ENCODE measurements at places on chromosomes 7 and 10. TPM values are rescaled to one million over a fixed set of nuclear protein-coding genes. Genes with fewer than 3 reads are reported as not detected.

Gene PPP1R17
- total RNA-seq: not detected

Gene PIP
- not detected for total RNA-seq

Gene GNG11
- 33.0 TPM for total RNA-seq

Gene TRIM74
- 1.7 TPM for total RNA-seq

Gene SPDYE8
- not detected for total RNA-seq

Gene OR2A1
- total RNA-seq: not detected

Gene GRM3
- total RNA-seq: 2.1 TPM

Gene CALHM1
- total RNA-seq: not detected

Gene PTPN20
- 3.5 TPM for total RNA-seq

Gene MRPS16
- total RNA-seq: 6.8 TPM

Gene WEE2
- 0.07 TPM for total RNA-seq

Gene SLC16A9
- 63.0 TPM for total RNA-seq

Gene SLC16A12
- total RNA-seq: 7.4 TPM

Gene ELOVL3
- 0.51 TPM for total RNA-seq

Gene EBLN1
- not detected for total RNA-seq

GRCh38 chr7:101390901-101391301 is 28.2 kb downstream of the COL26A1 start:
- no peak overlapping the region for H3K27ac ChIP-seq
- H3K4me1 ChIP-seq: no peaks in the 10 kb centered on the region
- no peak for DNase-seq
- no peaks in the 10 kb centered on the region for H3K36me3 ChIP-seq
- no peak overlapping the region for H3K4me3 ChIP-seq

- H3K27me3 ChIP-seq: no peaks in the 10 kb centered on the region
- no peak overlapping the region for H3K27ac ChIP-seq
- no peak for DNase-seq
- no peaks in the 10 kb centered on the region for H3K36me3 ChIP-seq
Observed at GRCh38 chr7:139294241-139294640, 46.9 kb upstream of the FMC1 start.

DNA sequence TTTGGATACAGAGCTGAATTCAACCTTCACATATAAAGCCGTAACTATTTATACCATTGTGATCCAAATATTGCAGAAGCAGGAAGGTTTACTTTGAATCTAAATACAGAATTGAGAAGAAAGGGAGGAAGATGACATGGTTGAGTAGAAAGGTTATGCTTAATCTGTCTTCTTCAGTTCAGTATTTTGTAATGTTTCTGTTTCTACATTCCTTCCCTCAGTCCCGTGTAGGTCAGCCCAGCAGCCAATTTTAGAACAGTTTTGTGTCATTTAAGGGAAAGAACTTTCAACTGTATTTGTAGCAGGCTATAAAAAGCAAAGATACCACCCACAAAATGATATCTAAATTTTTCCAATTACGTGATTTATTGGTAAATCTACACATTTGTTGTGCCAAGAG is 97.4 kb downstream of the CPED1 start:
- peak overlapping the region; percentile 46 for H3K27ac ChIP-seq
- H3K27me3 ChIP-seq: no peaks in the 10 kb centered on the region
- H3K4me3 ChIP-seq: no peak overlapping the region
- DNase-seq: no peak
- H3K36me3 ChIP-seq: no peaks in the 10 kb centered on the region
- peaks cover 10% of the 10 kb centered on the region for H3K4me1 ChIP-seq

GRCh38 chr10:62433181-62433692 is 59.1 kb downstream of the ZNF365 start:
- no peaks in the 10 kb centered on the region for H3K4me1 ChIP-seq
- peak overlapping the region; percentile 64 for H3K27ac ChIP-seq
- DNase-seq: peak; percentile 81

DNA sequence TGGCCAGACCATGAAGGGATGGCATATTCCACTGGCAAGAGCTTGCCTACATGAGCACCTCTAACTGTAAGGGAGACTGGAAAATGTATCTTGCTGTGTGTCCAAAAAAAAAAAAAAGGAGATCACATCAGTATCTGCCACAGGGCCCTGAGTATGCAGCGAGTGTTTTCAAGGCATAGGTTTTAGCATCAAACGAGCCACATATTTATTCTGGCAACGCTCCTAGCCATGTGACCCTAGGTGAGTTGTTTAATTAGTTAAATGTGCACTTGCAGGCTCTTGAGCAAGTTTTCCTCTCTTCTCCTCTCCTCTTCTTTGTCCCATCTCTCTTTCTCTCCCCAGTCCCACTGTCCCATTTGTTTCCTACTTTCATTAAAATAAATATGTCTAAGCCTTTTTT is 428.7 kb upstream of the AKR1E2 start:
- no peaks in the 10 kb centered on the region for H3K36me3 ChIP-seq
- H3K4me1 ChIP-seq: no peaks in the 10 kb centered on the region
- no peak overlapping the region for H3K4me3 ChIP-seq
- no peak for DNase-seq

GRCh38 chr10:92420546-92421275 is 129.7 kb downstream of the MARCHF5 start:
- no peak for DNase-seq
- no peaks in the 10 kb centered on the region for H3K36me3 ChIP-seq
- no peaks in the 10 kb centered on the region for H3K4me1 ChIP-seq
- no peak overlapping the region for H3K27ac ChIP-seq

GRCh38 chr10:106826716-106827115 is 337.8 kb downstream of the SORCS1 start:
- no peaks in the 10 kb centered on the region for H3K4me1 ChIP-seq
- DNase-seq: no peak
- no peak overlapping the region for H3K4me3 ChIP-seq
- no peaks in the 10 kb centered on the region for H3K27me3 ChIP-seq
- no peak overlapping the region for H3K27ac ChIP-seq

GRCh38 chr7:47100817-47101435 is 481.0 kb downstream of the TNS3 start:
- no peaks in the 10 kb centered on the region for H3K36me3 ChIP-seq
- H3K27ac ChIP-seq: no peak overlapping the region
- no peak overlapping the region for H3K4me3 ChIP-seq

GRCh38 chr10:60718886-60719285 is 59.4 kb upstream of the CDK1 start:
- no peaks in the 10 kb centered on the region for H3K4me1 ChIP-seq
- no peaks in the 10 kb centered on the region for H3K27me3 ChIP-seq
- no peak for DNase-seq
- no peaks in the 10 kb centered on the region for H3K36me3 ChIP-seq
- H3K4me3 ChIP-seq: no peak overlapping the region

DNA sequence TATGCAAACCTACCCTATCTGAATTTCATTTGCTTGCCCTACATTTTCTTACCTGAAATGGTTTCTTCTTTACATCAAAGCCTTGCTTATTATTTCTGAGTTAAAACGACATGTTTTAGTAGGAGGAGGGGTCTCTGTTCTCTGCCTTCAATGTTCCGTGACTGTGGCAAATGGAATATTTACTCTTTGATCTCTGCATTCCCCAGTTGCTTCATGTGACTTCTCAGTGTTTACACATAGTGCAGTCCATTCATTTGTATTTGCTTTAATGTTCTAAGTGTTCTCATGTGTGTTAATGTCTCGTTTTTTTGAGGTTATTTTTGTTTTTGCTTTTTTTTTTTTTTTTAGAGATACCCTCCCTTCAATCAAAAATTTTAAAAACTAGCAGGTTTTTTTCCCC is 75.8 kb downstream of the GNAI1 start:
- H3K27ac ChIP-seq: no peak overlapping the region
- H3K4me3 ChIP-seq: no peak overlapping the region
- no peaks in the 10 kb centered on the region for H3K4me1 ChIP-seq
- no peaks in the 10 kb centered on the region for H3K36me3 ChIP-seq
- DNase-seq: no peak

DNA sequence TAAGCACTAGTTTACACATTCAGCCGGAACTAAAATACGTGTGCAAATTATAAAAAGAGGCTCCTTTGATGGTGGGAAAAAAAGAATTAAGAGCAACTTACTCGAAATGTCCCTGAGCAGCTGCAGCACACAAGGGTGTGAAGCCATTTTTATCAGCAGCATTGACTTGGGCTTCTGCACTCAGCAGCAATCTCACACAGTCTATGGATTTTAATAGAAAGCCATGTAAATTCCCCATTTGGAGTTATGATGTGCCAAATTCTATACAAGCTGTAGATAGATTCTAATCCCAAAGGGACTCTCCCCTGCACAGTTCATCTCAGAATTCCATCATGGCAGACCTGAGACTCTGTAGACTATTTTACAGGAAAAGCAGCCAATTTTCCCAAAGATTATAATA is 90.5 kb downstream of the CTTNBP2 start:
- H3K4me1 ChIP-seq: no peaks in the 10 kb centered on the region
- H3K4me3 ChIP-seq: no peak overlapping the region
- no peaks in the 10 kb centered on the region for H3K36me3 ChIP-seq
- no peak overlapping the region for H3K27ac ChIP-seq

- H3K36me3 ChIP-seq: no peaks in the 10 kb centered on the region
- peak overlapping the region; percentile 80 for H3K27ac ChIP-seq
- no peaks in the 10 kb centered on the region for H3K27me3 ChIP-seq
Observed at GRCh38 chr10:77886795-77887355, 39.7 kb downstream of the DLG5 start.

DNA sequence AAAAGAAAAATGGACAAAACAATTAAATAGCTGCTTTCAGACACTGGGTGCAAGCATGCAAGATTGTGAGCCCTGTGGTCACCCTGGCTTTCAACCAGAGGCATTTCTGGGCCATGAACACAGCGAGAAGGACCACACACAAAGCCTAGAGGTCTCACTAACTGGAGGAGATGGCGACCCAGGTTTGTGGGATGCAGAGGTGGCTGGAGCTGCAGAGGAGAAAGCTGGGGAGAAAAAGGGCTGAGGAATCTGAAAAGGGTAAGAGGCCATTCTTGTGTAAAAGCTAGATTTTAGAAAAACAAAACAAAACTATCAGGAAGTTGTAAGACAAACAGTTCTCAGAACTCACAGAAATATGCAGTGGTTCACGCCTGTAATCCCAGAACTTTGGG is 30.1 kb upstream of the PTPRN2 start:
- DNase-seq: no peak
- H3K36me3 ChIP-seq: no peaks in the 10 kb centered on the region
- no peaks in the 10 kb centered on the region for H3K4me1 ChIP-seq
- H3K4me3 ChIP-seq: no peak overlapping the region
- H3K27me3 ChIP-seq: no peaks in the 10 kb centered on the region
- H3K27ac ChIP-seq: no peak overlapping the region

DNA sequence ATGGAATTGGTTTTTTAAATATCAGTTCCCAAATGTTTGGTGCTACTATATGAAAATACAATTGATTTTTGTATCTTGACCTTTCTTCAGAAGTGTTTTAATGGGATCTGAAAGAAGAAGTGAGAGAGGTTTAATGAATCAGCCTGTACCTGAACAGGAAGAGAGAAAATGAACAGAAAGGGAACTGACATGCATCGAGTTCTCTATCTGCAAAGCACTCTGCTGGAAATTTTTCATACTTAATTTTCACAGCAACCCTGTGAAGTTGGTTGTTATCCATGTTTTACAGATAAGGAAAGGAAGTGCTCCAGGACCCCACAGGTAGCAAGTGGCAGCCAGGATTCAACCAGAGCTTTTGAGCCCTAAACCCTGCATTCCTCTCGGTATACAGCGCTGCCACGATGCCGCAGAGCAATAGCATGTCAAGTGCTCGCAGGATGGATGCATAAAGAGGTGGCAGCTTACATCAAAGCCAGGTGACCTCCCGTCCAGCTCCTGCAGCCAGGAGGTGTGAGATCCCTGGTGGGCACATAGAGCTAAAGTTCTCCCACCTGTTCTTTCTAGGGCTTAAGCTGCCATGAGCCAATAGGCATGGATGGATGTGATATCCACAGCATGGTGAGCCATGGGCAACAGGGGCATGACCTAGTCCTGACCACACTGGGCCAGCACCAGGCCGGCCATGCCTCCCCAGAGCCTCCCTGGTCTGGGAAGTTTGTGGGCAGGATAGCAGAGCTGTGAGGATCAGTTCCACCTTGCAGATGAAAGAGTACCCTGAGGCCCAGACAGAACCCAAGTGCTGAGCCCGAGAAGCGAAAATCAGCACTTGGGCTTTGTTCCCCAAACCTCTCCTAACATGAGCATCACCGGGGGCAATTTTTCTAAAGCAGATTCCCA is 57.2 kb downstream of the CALML3 start:
- no peak overlapping the region for H3K27ac ChIP-seq
- no peak overlapping the region for H3K4me3 ChIP-seq
- H3K36me3 ChIP-seq: no peaks in the 10 kb centered on the region
- no peak for DNase-seq
- H3K4me1 ChIP-seq: no peaks in the 10 kb centered on the region
- no peaks in the 10 kb centered on the region for H3K27me3 ChIP-seq

- no peak overlapping the region for H3K4me3 ChIP-seq
- no peaks in the 10 kb centered on the region for H3K36me3 ChIP-seq
- DNase-seq: no peak
- H3K4me1 ChIP-seq: no peaks in the 10 kb centered on the region
- no peak overlapping the region for H3K27ac ChIP-seq
Observed at GRCh38 chr7:69189406-69189805, 408.9 kb upstream of the AUTS2 start.

DNA sequence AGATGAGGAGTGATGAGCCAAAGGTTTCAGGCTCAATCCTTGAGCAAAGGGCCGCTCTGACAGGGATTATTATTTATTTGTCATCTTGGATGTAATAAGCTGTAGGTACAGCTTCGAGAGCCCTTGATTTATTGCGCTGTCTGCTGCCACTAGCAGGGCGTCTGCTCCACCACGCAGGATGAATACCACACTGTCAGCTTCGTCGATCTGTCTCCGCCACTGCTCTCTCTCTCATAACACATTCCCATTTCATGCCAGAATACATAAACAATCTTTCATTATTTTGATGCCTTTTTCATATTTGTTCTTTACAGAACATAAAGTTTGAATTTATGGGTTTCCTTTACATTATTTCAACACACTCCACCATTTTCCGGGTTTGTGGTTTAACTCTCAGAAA is 276.6 kb downstream of the LRMDA start:
- H3K36me3 ChIP-seq: no peaks in the 10 kb centered on the region
- no peaks in the 10 kb centered on the region for H3K27me3 ChIP-seq
- no peak overlapping the region for H3K27ac ChIP-seq
- no peak for DNase-seq

DNA sequence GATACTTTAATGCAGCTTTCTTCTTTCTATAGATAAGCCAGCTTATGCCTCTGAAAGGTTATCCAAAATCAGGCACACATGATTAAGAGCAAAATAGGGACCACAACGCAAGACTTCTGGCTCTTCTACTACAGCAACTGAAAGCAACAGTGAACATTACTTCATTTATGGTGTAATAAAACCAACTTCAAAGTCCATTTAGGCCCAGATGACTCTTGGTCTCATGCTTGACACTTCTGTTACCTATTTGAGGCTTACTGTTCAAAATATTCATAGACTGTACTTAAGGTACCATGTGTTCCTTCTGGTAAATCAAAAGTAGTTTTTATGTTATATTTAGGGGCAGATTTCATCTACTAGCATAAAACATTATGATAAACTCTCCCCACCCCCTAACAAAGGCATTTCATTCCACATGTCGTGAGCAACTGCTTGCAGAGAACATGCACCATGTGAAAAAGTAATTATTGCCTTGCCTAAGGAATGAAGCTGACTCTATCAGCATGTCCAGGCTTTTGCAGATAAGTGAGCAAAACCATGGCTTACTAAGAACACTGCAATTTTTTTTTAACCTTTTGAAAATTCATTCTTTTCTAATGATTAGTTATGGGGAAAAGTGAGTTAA is 154.9 kb upstream of the ITGB1 start:
- no peaks in the 10 kb centered on the region for H3K4me1 ChIP-seq
- H3K36me3 ChIP-seq: no peaks in the 10 kb centered on the region
- H3K4me3 ChIP-seq: no peak overlapping the region
- no peak for DNase-seq
- no peak overlapping the region for H3K27ac ChIP-seq

- no peak overlapping the region for H3K27ac ChIP-seq
- DNase-seq: no peak
- H3K36me3 ChIP-seq: no peaks in the 10 kb centered on the region
- no peaks in the 10 kb centered on the region for H3K27me3 ChIP-seq
Observed at GRCh38 chr10:52637592-52637991, 135.0 kb downstream of the MBL2 start.

Data from uterus (tissue), 4 donors.